ENCODE measurements at places on chromosomes 2 and 18.
A peak's percentile ranks its signal among the peaks of the same experiment; 100 is the strongest.

GRCh38 chr2:230902180-230902899 lies 22.7 kb downstream of the GPR55 start:
- DNase-seq = peak; percentile 65

GRCh38 chr18:23462876-23463275 lies 9.8 kb downstream of the RIOK3 start:
- peak; percentile 37 for DNase-seq

- DNase-seq = peak; percentile 45
These were observed 177.1 kb upstream of the HAAO start for GRCh38 chr2:42969231-42970150.

GRCh38 chr2:164644036-164644700 lies 22.9 kb upstream of the GRB14 start:
- no peak for DNase-seq

DNA sequence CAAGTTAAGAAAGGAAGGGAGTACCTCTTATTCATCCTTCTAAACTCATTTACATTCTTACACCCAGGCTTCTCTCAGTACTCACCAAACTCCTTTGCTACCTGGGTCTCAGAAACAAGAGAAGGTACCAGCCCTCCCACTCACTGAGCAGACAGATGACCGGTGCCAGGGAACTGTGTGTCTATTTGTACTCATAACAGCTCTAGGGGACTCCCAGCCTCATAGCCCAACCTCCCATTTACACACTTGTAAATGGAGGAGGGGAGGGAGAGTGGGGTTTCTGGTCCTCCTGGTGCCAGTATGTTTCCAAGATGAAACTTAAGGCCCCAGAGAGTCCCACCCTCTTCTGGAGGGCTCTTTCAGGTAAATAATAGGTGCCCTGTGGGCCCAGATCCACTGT lies 42.8 kb upstream of the SIGLEC15 start:
- no peak for DNase-seq

- DNase-seq = no peak
These were observed 733.6 kb upstream of the SALL3 start for GRCh38 chr18:78246050-78246449.

- DNase-seq = no peak
These were observed 152.5 kb upstream of the ACKR3 start for GRCh38 chr2:236417150-236417549.

DNA sequence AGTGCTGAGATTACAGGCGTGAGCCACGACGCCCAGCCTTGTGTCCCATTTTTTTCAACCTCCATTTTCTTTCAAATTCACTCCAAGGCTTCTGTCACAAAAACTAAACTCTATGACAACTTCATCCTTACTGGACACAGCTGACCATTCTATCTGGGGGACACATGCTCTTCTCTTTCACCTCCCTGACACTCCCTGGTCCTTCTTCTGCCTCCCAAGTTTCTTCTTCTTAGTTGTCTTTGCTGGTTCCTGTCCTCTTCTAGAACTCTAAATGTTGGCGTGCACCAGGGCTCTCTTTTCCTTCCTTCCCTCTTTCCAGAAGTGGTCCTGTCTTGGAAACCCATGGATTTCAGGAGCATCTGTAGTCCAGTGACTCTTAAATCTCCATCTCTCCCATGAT lies 40.1 kb upstream of the LPIN2 start:
- DNase-seq = no peak

- DNase-seq = peak; percentile 10
These were observed 118.2 kb upstream of the IL1R2 start for GRCh38 chr2:101873543-101873942.

GRCh38 chr2:239543702-239544101 lies 142.9 kb upstream of the HDAC4 start:
- DNase-seq = no peak

DNA sequence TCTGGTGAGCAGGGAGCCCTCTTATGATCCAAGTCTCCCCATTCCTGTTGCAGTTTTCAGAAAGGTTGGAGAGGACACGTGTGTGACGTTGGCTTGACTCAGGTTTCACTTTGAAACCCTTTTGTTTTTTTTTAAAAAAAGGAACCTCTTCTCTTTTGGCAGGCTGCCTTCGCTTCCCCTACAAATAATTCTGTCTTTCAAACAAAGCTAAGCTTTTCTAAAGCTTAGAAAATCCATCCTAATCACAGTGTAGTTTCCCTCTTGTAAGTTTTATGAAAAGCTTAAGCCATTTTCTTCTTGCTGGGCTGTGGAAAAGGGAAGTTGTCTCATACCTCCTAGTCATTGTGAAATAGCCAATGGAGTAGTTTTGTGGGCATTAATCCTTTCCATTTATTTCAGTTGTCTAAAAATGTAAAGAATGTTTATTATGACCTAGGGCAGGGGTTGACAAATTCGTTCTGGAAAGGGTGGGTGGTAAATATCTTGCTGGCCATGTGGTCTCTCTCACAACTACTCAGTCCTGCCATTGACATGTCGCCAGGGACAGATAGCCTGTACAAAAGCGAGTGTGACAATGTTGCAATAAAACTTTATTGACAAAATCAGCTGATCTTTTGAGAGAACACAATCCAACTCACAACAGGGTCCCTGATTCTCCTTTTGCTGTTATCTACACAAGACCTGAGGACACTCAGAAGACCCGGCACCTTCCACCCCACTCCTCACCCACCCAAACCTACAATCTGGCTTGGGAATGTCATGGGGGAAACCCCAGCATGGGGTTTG lies 878.8 kb downstream of the RNF144A start:
- no peak for DNase-seq

DNA sequence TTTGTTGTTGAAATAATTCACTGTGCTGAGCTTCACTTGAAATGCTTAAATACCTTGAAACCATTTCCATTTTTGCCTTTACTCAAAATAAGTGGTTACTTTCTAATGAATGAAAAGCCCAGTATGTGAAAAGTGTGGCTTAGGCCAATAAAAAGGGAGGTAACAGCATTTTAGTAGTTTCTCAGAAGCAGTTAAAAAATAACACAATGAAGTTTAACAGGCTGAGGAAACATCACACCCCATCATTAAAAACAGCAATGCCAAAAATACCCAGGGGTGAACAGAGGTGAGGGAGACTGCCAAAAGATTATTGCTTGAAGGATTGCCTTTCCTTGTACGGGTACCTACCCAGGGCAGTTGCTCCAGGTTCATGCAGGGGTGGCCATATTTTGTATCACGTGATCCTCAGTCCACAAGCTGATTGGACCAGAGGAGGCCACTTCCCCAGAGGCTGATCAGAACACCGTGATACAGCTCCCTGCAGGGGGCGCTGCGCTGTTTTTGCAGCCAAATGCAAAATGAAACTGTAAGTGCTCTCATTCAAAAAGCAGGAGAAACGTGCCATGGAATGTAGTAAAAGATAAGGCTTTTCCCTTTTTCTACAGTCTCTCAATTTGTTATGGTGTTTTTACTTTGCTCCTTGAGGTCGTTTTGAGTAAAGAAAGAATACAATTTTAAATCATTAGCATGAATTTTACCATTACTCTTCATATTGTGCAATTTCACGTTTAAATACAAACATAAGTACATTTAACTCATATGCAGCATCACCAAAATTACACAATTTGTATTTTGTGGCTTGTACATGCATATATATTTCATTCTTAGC lies 70.2 kb upstream of the SH3BP4 start:
- peak; percentile 91 for DNase-seq

GRCh38 chr2:22406625-22407024 lies 978.4 kb upstream of the KLHL29 start:
- DNase-seq = no peak

DNA sequence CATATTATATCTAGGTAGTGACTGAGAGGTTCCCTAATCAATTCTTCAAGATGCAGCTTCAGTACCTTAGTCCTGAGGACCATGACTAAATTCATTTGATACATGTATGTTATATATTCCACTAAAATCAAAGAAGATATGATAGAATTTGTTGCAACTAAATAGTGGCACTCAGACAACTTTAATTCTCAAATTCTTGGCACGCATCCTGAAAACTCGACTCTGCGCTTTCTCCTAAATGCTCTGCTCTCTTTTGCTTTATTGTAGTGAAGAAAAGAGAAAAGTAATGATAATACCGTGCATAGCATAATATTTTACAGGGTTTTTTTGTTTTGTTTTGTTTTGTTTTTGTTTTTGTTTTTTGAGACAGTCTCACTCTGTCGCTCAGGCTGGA lies 475.3 kb downstream of the ARHGAP15 start:
- no peak for DNase-seq

GRCh38 chr18:36460324-36460850 lies 162.9 kb downstream of the FHOD3 start:
- DNase-seq = no peak

DNA sequence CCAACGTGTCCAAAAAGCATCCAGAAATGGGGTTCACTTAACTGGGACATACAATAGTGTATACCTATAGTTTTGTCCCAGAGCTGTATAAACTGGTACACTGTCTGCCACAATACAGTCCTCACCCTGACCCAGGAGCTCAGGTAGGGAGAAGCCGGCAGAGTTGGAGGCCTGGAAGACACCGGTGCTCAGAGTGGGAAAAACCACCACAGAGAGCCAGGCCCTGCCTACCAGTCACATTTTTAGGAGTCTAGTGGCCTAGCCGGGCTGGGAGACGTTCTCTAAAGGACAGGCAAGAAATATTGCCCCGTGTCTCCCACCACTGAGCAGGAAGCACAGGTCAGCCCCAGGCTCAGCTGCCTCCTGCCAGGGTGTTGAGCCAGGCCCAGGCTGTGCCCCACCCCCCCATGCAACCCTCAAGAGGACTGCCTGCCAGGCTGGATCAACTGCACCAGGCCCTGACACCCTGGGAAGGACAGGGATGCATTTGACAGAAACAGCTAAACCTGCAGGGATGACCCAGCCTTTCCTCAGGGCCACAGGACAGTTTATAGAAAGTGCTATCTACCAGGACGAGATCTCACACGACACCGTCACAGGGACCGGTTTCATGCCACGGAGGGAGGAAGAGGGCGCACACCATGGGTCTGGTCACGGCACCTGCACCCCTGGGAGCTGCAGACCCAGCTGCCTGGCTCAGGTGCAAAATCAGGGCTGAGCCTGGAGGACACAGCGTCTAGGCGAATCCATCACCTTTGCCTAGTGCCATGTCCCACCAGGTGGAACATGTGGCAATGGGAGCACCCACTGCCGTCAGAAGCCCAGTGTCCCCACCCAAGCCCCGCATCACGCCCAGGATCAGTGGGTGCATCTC lies 89.9 kb downstream of the TMEM18 start:
- no peak for DNase-seq

DNA sequence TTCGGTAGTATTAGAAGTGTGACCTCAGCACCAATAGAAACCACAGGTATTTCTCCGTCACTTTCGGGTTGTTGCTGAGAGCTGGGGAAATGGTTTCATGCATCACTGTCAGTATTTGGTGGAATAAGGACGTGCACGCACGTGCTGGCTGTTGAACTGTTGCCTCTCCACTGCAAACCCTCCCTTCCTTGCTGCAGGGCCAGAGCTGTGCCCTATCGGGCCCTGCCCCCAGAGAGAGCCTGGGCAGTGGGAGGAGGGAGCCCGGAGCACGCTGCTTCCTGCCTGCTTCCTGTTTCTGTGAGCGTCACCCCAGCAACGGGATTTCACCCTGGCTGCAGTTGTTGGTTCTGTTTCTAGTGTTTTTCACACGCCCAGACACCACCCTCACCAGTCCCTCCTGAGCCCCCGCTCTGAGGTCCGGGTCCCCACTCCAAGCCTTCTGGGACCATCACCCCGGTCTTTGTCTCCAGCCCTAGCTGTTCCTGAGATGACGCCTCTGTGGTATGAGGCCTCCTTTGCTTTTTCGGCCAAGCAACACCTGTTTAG lies 47.4 kb downstream of the LRRFIP1 start:
- peak; percentile 80 for DNase-seq

GRCh38 chr2:26978061-26978596 lies 7.7 kb downstream of the MAPRE3 start:
- DNase-seq = no peak

GRCh38 chr2:118309946-118310680 lies 221.8 kb downstream of the INSIG2 start:
- peak; percentile 45 for DNase-seq

DNA sequence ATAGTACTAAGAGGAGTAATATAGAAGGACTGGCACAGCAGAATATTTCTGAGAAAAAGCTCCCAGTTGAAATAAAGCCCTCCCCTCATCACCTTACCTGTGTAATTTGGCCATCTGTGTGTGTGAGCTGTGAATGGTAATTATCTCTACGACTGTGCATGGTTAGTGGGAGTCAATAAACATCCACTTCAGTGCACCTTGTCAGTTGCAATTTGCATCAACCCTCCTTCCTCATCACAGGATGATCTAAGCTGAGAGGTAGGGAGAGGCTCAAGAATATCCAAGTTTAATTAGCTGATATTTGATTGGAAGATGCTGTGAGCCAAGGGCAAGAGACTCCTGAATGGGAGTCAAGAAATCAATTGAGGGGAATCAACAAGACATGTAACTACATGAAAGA lies 694.9 kb upstream of the KLHL29 start:
- no peak for DNase-seq

DNA sequence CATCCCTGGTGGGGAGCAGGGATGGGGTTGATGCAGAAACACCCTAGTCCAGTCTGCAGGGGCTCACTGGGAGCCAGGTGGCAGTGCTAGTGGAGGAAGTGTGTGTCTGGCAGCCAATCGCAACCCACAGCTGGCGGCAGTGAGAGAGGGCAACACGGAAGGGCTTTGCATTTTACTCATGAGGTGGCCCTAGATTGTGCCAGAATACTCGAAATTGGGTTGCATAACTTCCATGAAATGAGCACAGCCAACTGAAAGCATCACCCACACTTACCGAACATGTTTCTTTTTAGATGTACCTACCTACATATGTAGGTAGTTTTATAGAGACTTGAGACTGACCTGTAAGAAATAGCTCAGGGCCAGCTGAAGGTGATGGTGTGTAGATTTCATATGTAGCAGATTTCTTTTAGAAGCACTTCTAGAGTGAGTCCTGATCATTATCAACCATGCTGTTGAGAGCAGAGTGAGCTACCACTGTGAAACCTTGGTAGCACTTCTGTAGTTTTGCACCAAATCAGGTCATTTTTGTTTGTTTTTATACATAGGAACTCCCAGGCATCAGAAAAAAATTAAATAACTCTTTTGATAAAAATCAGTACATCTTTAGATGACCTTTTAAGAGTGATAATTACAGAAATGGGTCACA lies 13.0 kb downstream of the IL18R1 start:
- DNase-seq = no peak

DNA sequence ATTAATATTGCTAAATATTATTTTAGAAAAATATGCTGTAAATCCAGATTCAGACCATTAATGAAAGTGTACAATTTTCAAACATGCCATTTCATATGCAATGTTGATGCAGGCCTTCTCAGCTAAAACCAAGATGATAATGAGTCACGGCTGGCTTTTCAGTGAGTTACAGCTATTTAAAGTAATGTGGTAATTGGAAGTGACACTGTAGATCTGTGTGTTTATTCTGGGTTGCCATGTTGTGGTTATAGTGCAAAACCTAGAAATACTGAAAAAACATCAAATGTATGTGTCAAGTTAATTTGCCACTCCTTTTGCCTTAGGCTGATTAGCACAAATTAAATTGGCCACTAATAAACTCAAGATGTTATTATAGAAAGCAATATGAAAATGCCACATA lies 506.6 kb downstream of the ERBB4 start:
- peak; percentile 91 for DNase-seq

Data from iris pigment epithelial cell (primary cell).